ENCODE measurements at places on chromosomes 2 and 18.
A peak's percentile ranks its signal among the peaks of the same experiment; 100 is the strongest.

DNA sequence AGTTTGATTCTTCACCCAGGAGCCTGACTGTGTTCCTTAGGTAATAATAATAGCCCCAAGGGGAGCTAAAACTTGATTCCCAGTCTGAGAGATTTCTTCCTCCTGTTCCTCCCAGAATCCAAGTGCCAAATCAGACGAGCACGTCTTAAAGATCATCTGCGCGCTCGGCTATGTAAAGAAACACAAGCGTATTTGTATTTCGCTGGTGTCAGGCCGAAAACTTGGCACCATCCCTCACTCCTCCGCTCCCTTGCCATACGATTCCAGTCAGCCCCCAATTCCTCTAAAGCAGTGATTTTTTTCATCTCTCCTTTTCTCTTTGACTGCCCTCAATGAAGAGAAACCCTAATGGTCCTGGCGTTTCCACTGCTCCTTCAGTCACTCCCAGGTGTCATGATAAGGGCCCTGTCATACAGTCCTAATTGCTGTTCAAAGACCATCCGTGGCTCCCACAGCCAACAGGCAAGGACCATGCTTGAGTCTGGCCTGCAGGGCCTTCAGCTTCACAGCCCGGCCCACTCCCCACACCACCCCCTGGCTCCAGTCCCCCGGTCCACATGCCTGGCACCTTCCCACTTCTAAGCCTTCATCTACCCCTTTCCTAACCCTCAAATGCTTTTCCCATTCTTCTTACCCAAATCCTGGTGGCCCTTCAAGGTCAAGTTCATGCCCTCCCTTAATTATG is 130.8 kb upstream of the ID2 start:
- no peak for DNase-seq

GRCh38 chr2:234313558-234313957 is 183.3 kb downstream of the ARL4C start:
- no peak for DNase-seq

DNA sequence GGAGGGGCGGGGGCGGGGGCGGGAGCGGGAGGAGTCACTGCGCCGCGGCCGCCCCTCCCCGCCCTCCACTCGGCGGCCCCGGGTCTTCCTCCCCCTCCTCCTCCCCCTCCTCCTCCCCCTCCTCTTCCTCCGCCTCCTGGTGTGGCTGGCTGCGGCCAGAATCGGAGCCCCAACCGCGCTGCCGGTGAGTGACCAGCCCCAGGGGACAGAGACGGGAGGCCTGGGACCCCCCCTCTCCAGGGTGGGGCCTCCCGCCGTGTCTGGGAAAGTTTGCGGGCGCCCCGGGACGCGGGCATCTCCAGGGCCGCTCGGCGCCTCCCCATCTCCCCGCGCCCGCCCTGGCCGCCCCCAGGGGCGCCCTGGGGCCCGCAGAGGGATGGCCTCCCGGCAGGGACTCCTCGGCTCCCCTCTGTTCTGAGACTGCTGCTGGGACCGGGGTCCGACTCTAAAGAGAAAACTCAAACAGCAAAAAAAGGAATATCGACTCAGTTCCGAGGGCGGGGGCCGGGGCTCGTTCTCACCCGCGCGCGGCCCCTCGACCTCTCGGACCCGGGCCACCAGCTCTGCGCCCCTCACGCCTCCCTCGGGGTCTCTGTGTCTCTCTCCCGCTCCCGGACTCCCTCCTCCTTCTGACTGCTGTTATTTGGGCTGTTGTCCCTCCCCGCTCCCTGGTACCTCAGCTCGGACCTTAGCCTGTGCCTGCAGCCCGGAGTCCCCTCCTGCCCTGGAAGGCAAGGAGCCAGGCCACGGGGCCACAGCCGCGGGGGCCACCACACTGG is at the start of gene STON1:
Gene STON1, plus strand, starts transcription at position 122 of the 779 bp plus-strand sequence. CDS start 50,480 bp downstream, outside the sequence.
- peak; percentile 70 for DNase-seq

DNA sequence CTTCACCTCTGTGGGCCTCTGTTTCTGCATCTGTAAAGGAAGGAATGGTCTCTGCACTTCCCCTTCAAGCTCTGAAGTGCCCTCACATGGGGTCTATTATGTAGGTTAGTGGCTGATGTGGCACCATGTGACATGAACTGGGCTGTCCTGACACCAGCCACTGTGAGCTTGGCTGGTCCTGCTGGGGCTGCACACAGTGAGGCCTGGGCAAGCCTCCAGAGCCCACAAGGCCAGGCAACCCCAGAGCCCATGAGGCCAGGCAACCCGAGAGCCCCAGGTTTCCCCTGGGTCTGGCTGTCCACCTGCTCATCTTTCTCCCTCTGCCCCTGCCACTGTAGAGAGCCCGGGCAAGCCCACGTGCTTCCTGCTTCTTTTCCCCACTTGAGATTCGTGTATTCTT is 150.1 kb upstream of the SMAD2 start:
- DNase-seq, result no peak

- DNase-seq, result no peak
Observed at GRCh38 chr18:69843015-69843414, 104.7 kb downstream of the CD226 start.

- no peak for DNase-seq
Observed at GRCh38 chr2:105114551-105114950, 76.7 kb downstream of the MRPS9 start.

DNA sequence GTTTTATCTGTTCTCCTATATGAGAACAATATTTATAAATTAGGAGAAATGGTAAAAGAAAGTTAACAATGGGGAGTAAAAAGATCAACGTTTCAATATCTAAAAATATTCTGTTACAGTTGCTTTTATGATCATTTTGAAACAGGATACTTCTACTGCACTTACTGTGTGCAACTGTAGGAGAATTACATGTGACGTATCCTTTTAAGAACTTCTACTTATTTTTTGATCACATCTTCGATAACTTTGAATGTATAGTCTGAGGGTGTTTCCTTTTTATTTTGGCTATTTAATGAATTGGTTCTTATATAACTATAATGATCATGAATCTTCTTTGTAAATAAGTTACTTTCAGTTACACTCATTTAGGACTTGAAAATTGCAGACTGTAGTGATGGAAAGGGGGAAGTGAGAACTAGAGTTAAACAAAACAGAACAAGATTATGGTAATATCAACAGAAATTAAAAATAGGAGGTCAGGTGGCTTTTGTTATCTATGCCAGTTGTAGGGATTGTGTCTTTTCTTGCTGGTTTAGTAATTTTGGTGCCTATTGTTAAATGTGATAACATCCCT is 109.9 kb downstream of the MSTN start:
- DNase-seq, result no peak

GRCh38 chr2:200373973-200374416 is 67.5 kb downstream of the SPATS2L start:
- no peak for DNase-seq

DNA sequence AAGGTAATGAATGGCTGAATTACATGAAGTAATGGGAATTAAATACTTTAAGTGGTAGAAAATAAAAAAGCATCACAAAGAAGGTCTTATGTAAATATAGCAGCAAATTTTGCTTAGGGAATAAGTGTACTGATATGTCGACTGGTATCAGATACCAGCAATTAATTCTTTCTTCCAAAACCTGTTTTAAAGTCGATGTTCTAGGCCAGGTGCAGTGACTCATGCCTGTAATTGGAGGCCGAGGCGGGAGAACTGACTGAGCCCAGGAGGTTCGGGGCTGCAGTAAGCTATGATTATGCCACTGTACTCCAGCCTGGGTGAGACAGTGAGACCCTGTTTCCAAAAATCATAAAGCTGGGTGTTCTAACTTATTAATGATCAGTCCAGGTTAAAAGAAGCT is 30.3 kb downstream of the SP3 start:
- no peak for DNase-seq

GRCh38 chr2:122210898-122211856 is 455.7 kb downstream of the TSN start:
- DNase-seq, result no peak

- peak; percentile 95 for DNase-seq
Observed at GRCh38 chr2:95076705-95077529, 44.7 kb downstream of the MRPS5 start.

- DNase-seq, result no peak
Observed at GRCh38 chr2:225171350-225171749, 129.1 kb upstream of the DOCK10 start.

GRCh38 chr2:28054916-28055315 is 164.4 kb downstream of the BABAM2 start:
- DNase-seq, result no peak

GRCh38 chr18:22168360-22168921 is 948 bp upstream of the GATA6 start:
- DNase-seq, result no peak

- no peak for DNase-seq
Observed at GRCh38 chr2:23478087-23478932, 93.3 kb downstream of the KLHL29 start.

GRCh38 chr2:113291191-113291590 is 12.5 kb upstream of the PAX8 start:
- no peak for DNase-seq

DNA sequence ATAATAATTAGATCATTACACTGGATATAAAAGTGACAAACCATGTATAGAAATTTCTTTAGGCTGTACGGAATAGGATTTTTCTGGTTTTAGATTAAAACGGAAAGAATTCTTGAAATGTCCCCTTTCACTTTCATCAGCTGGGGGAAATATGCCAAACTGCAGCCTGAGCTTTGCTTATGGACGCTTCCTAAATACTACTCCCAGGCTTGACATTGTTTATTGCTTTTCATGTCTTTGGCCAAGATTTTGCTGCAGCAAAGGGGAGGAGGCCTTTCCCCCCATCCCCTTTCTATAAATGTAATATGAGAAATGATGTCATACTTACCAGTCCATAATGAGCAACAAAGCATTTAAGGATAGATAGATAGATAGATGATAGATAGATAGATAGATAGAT is 158.4 kb downstream of the MAP2 start:
- DNase-seq, result no peak

DNA sequence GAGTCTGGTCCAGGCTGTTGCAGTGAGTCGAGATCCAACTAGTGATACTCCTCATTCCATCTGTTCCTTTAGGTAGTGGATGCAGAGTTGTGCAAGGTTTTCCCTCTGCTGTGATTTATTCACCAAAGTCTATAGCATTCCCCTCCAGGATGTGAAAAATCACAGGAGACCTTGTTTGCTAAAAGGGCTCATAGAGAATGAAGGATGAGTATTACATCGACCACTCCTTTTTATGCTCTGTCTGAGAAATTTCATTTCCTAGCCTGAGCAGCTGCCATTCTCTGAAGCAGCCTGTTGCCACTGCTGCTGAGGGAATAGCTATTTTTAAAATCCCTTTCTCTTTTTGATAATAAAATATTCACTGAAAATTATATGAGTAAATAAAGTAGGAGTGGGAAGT is 134.1 kb upstream of the LRRTM1 start:
- no peak for DNase-seq

DNA sequence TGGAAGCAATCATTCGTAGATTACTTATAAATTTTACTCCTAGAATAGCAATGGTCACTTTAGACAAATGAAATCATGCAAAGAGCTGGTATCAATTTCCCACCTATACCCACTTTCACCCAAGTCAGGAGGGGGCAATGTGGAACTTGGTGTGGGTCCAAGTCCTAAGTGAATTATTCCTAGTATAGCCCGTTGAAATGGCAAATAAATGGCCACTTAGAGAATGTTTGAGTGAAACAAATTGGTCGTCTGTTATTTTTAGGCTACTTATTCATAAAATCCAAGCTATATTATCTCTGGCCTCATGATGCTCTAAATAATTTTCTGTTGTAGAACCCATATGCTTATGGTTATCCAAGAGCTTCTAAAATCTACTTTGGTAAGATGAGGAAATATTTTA is 98.1 kb downstream of the MYO3B start:
- no peak for DNase-seq

DNA sequence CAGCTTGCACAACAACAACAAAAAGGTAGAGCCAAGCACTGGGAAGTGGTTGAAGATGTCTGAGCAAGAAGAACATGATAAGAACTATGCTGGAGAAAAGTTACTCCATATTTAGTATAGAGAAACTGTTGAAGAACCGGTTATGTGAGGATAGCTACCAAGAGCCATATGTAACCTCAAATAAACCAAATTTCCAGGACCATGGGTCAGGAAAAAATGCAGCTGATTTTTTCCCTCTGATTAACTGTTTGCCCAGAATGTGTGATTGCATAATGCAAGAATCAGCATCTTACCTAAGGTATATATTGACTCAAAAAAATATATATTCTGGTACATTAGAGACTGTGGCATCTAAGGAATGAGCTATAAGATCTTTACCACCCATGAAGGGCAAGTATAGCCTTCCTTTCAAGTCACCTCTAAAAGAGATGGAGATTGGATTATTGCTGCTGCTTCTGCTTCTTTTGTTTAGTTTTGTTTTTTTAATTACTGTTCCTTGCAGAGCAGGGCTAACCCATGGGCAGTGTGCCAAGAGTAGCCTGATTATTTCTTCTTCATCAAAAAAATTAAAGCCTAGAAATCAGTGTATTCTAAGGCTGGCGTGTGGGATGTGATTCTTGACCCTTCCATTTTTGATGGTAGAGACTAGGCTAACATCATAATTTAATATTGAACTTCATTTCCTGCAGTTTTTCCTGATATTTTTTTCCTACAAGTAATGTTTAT is 76.9 kb upstream of the MAP3K20 start:
- DNase-seq, result no peak

DNA sequence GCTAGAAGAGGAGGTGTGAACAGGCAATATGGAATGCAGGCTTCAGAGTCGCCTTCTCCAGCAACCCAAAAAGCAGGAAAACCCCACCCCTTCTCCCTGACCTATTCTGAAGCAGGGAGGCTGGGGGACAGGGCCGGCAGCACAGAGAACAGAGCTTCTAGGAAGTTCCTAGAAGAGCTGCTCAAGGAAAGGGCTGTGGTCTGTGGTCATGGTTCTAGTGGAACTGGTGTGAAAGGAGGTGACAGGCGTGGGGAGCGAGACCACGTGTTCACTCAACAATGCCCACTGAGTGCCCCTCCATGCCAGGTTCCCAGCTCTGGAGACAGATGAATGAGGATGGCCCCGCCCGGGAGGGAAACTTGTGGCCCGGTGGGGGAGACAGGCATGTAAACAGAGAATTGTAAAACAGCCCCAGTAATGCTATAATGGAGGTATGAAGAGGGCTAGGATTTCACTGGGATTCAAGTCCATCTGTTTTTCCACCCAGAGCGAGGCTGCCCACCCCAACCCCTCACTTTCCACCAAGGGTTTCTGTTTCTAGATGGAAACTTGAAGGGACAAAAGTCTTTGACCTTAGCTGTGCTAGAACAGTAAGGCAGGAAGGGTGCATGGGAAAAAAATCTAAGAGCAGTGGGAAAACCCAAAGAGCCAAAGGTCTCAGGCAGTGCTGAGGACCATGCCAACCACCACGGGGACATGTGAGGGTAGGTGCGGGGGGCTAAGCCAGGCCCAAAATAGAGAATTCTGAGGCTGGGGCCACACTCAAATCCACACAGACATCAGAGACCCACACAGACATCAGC is 71.8 kb downstream of the TNS1 start:
- no peak for DNase-seq

All from posterior cingulate gyrus (tissue), 11 donors.